Activated CD8-positive, alpha-beta memory T cell treated with anti-CD3 and anti-CD28 coated beads, Interleukin-2, amount 50 U/mL, for 48 hours (primary cell): ENCODE measurements at places on chromosomes 6 and 20.

- no peak for DNase-seq
These were observed 314.1 kb downstream of the QKI start for GRCh38 chr6:163728442-163729126.

- DNase-seq = no peak
These were observed 146.2 kb upstream of the LAMA2 start for GRCh38 chr6:128736780-128737179.

DNA sequence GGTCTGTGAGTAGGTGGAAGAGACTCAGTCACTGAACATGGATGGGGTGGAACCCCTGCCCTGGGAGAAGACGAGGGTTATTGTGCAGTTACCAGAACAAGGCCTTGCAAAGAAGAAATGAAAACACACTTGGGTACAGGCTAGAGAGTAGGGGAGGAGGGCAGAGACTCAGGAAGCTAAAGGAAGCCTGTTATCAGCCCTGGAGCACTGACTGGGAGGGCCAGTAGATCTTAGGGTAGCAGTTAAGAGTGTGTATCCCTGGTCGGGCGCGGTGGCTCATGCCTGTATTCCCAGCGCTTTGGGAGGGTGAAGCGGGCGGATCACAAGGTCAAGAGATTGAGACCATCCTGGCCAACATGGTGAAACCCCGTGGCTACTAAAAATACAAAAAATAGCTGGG is 74.4 kb downstream of the SASH1 start:
- DNase-seq = no peak

- DNase-seq = no peak
These were observed 243.3 kb downstream of the NRN1 start for GRCh38 chr6:5763407-5763806.

DNA sequence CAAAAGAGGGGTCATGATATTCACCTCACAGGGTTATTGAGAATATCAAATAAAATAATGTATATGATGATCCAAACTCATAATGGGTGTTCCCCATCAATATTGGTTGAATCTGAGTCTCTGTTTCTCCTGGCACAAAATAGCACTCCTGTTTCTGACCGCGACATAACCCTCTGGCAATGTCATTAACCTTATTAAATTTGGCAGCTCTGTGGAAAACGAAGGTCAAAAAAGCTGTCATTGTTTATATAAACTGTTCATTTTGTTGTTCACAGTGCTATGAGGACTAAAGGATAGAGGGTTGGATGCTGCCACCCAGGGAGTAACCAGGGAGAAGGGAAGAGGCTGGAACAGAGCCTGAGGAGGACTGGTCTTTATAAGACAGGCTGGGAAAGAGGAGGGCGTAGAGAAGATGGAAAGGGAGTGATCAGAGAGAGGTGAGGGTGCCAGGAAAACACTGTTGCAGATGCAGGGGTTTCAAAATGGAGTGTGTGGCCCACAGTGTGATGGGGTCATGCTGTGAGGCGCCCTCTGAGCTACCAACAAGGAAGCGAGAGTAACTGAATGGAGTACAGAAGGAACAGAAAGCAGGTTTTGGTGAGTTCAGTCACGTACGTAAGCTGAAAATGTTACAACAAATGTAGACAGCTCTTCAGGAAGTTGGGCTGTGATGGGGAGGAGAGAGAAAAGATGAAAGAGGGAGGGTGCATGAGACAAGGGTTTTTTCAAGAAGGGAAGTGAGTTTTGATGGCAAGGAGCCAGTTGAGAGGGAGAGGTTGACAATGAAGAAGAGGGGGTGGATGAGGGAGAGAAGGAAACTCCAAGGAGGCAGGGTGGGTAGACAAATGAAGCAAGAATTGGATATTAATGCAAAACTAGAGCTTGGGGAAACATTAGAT is 251.6 kb upstream of the TAB2 start:
- no peak for DNase-seq

- DNase-seq = peak; percentile 82
These were observed 715 bp downstream of the SOX12 start for GRCh38 chr20:325889-326644.

- DNase-seq = no peak
These were observed 137.0 kb downstream of the MRPL14 start for GRCh38 chr6:43990275-43990626.

- DNase-seq = peak; percentile 40
These were observed 7.4 kb downstream of the PIM1 start for GRCh38 chr6:37177077-37177934.

DNA sequence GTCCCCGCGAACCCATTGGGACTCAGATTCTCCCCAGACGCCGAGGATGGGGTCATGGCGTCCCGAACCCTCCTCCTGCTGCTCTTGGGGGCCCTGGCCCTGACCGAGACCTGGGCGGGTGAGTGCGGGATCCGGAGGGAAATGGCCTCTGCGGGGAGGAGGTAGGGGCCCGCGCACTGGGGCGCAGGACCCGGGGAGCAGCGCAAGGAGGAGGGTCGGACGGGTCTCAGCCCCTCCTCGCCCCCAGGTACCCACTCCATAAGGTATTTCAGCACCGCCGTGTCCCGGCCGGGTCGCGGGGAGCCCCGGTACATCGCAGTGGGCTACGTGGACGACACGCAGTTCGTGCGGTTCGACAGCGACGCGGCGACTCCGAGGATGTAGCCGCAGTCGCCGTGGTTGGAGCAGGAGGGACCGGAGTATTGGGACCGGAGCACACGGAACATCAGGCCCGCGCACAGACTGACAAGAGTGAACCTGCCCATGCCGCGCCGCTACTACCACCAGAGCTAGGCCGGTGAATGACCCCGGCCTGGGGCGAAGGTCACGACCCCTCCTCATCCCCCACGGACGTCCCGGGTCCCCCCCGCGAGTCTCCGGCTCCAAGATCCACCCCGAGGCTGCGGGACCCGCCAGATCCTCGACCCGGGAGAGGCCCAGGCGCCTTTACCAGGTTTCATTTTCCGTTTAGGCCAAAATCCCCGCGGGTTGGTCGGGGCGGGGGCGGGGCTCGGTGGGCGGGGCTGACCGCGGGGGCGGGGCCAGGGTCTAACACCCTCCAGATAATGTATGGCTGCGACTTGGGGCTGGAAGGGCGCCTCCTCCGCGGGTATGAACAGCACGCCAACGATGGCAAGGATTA is 15.7 kb upstream of the HLA-A start:
- peak; percentile 92 for DNase-seq

DNA sequence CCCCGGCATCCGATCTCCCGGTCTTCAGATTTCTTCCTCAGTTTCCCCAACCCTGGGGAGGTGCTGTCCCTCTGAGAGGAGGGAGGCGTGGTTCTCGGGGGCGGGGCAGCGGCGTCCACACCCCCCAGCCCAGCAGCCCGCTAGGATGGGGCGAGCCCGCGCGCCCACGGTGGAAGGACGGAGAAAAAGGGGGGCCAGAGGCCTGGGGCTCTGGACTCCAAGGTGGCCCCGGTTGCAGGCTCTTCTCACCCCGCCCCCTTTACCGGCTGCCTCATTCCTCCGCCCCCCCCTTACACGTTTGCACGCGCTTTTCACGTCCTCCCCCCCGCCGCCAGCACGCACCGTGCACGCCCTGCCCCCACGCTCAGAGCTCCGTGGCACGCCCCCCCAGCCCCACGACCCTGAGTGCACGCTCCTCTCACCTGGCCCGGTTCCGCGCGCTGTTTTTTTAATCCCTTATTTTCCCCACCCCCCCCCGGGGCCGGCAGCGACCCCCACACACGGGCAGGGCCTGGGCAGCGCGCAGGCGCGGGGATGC is 402 bp downstream of the ZBTB12 start:
- DNase-seq = no peak

DNA sequence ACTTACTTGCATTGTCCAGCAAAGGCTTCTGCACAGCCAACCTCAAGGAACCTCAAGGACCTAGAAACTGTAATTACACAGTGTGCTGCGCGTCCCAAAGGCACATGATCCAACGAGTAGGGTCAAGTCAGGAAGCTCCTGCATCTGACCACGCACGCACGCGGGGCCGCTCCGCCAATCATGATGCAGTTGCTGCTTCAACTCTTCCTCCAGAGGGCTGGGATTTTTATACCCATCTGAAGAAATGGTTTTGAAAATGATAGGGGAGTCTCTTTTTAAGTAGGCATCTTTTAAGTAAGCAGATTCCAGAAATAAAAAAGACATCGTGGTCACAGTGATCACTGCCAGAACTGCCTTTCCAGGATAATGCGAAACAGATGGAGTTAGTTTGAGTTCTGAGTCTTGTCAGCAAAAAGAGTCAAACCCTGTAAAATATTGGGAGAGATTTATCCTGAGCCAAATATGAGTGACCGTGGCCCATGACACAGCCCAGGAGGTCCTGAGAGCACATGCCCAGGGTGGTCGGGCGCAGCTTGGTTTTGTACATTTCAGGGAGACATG is 34.0 kb downstream of the KIF25 start:
- no peak for DNase-seq

DNA sequence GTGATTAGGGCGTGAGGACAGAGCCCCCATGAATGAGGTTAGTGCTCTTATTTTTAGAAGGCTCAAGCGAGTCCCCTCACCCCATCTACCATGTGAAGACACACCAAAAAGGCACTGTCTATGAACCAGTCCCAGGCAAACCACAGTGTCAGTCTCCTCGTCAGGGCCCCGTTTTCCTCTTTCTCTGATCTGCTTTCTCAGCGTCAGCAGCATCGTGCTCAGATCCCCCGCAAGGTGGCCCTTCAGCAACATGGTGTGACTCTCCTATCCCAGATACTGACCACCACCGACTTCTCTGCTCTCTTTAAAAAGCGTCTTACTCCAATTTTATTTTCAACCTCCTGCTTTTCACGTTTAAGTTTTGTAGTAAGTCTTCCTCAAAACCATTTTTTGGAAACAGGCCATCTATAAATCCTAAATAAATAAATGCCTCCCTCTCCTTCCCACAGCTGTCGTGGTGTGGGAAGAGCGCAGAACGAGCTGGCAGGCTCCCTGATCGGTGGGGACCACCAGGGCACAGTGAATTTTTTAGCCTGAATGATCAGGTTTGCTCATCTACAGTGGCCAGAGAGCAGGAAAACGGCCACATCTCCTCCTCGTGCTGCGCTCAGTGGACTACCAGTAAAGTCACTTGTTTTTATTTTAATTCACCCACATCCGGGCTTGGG is 113.1 kb downstream of the BMP7 start:
- no peak for DNase-seq

GRCh38 chr6:10834823-10835222 is 3.5 kb downstream of the MAK start:
- no peak for DNase-seq

GRCh38 chr6:128822271-128822670 is 60.7 kb upstream of the LAMA2 start:
- no peak for DNase-seq

GRCh38 chr6:3603340-3604130 is 146.7 kb upstream of the SLC22A23 start:
- DNase-seq = no peak

GRCh38 chr20:19978511-19979210 is 38.5 kb upstream of the NAA20 start:
- DNase-seq = no peak

- DNase-seq = no peak
These were observed 36.0 kb upstream of the MPC1 start for GRCh38 chr6:166418691-166419143.

DNA sequence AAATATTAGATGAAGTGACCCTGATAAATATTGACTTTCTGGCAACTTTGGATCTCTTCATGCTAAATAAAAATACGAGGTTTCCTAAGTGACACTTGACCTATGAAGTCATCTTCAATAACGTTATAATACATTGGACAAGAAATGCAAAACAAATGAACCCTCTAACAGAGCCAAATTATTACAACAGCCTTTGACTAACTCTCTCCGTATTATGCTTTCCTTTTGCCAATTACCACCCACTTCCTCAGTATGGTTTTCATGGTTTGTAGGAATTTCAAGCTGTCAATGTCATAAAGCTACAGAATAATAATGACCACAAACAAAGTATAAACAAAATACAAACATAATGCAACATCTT is 210.5 kb downstream of the MOXD1 start:
- DNase-seq = no peak

DNA sequence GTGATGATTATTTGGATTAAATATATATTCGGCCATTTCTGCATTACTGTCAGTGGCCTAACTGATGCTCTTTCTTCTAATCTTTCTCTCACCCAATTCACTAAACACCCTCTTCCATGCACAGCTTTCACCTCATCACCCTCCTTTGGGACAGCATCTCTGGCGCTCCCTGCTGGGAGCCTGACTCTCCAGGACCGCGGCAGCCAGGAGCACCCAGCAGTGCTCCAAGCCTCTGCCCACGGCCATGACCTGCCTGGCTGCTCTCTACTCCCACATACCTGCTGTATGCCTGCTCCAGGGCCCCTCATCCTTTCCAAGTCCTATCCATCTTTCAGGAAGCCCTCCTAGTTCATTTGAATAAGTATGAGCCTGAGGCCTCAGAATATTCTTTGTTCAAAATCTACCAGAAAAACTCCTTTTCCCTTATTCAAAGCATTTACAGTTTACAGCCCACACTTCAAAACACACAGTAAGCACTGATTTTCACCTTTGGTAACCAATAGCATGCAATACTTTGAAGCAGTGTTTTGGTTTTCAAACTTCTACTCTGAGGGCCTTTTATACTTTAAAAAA is 15.2 kb downstream of the CTCFL start:
- no peak for DNase-seq

DNA sequence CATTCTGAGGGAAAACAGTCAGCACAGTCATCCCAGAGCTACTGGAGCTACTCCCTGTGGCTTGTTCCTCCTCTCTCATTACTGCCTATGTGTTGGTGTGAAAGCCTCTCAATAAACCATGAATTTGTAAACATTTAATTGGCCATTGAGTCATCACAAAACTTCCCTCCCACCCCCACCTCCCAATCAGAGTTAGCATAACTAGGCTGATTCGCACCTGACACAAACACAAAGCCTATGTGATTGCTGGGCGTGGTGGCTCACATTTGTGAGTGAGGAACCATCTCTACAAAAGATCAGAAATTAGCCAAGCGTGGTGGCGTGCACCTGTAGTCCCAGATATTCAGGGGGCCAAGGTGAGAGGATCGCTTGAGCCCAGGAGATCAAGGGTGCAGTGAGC is 17.1 kb upstream of the SNTA1 start:
- no peak for DNase-seq

DNA sequence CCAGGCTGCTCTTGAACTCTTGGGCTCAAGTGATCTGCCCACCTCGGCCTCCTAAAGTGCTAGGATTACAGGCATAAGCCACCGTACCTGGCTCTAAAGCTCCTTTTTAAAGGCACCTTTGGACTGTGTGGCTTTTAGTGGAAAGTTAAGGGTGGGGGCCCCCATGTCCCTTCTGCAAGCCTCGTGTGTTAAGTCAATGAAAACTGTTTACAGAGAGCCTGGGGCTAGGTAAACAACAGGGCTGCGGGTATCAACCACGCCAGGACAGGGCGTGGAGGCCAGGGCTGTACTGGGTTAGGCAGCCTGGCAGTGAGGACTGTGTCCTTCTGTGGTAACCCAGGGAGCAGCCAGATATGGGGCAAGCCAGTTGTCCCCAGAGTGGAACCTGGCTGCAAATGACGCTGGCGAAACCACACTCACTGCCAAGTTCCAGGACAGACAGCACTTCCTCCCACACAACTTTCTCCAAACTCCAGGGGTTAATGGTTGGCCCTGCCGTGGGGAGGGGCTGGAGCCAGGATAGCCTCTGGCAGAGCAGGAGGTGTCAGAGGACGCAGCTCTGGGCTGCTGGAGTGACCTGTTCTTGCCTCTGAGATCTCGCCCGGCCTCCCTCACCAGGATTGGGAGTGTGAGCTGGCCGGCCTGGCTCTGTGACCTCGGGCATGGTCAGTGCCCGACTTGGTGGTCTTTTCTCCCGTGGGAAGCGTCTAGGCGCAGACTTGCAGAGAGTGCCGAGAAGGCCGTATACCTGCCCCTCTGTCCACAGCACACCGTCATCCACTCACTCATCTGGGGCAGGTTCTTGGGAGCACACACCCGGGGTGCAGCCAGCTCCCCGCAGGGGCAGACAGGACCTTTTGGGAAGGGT is 3.2 kb downstream of the SLC17A9 start:
- no peak for DNase-seq

GRCh38 chr6:105035299-105035698 is 78.4 kb downstream of the LIN28B start:
- DNase-seq = no peak
